ENCODE measurements at places on chromosomes 2 and 18. TPM values are rescaled to one million over a fixed set of nuclear protein-coding genes. Genes with fewer than 3 reads are reported as not detected.

GRCh38 chr2:188114014-188114413 lies 177.7 kb upstream of the GULP1 start:
- no peak for DNase-seq

Gene TLX2
- 0.12 TPM for total RNA-seq

DNA sequence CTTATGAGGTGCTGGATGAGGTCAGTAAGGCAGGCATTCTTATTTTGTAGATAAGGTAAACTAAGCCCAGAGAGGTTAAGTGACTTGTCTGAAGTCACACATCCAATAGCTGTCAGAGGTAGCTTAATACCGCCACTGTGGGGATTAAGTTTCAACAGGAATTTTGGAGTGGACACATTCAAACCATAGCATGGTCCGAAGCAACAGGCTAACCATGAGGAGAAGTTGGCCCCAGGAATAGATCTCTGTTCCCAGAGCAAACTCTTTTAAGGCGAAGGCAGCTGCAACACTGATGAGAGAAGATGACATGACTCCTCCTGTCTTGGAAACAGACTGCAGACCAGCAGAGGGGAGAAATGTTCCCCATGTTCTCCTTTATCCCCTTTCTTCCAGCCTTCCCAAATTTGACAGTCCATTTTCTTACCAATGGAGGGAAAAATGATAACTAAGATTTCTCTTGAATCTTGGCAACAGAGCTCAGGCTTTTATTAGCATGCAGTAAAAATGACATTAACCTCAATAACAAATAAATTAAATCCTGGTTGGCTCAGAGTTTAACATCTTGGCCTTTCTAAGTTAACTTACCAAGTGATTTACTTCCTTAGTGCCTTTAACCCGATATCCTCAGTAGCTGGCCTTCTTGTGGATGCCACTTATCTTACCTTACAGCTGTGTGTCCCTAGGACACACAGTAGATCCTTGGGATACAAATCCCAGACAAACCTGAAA lies 67.9 kb upstream of the STPG4 start:
- DNase-seq: no peak

GRCh38 chr2:230944123-230944653 lies 19.1 kb upstream of the GPR55 start:
- peak; percentile 41 for DNase-seq

Gene HRH4
- total RNA-seq: not detected

Measured in activated naive CD8-positive, alpha-beta T cell treated with anti-CD3 and anti-CD28 coated beads for 36 hours (primary cell).